ENCODE measurements at places on chromosomes 6 and 20.

DNA sequence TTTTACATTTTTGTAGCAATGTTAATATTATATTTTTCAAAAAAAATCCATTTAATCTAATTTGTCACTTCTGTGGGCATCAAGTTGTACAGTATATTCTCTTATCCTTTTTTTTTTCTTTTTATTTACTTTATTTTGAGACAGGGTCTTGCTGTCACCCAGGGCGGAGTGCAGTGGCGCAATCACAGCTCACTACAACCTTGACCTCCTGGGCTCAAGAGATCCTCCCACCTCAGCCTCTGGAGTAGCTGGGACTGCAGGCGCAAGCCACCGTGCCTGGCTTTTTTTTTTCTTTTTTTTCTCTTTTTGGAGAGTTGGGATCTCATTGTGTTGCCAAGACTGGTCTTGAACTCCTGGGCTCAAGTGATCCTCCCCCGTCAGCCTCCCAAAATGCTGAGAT, 14.4 kb upstream of the BEND6 start:
- DNase-seq = no peak

- no peak for DNase-seq
Measured at GRCh38 chr6:20110478-20110877, 101.8 kb downstream of the MBOAT1 start.

GRCh38 chr20:48292806-48293205, 507.5 kb upstream of the SULF2 start:
- DNase-seq = peak; percentile 15

GRCh38 chr6:37547564-37548061, 47.9 kb upstream of the CCDC167 start:
- peak; percentile 78 for DNase-seq

DNA sequence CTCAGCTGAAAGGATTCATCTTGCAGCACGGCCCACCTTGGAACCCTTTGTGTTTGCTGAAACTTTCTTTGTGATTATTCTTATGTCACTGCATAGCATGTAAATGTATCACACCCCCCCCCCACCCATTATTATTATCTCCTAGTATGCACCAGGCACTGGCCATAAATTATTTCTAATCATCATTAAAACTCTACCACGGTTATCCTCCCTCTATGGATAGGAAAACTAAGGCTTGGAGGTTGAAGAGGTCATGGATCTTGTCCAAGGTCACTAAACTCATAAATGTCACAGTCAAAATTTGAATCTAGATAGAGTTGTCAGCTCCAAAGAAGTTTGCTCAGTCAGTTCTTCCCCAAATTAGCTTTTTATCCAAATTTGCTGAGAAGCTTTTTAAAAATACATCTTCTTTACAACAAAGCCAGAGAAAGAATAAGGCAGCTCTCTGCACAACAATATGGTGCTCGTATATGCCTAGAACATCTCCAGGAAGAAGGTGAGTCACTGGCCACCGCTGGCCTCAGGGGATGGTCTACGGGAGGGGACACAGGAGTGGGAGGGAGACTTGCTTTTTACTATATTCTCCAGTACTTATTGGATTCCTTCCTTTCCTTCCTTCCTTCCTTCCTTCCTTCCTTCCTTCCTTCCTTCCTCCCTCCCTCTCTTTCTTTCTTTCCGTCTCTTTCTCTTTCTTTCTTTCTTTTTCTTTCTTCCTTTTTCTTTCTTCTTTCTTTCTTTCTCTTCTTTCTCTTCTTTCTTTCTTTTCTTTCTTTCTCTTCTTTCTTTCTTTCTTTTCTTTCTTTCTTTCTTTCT, 134.5 kb downstream of the VEGFA start:
- no peak for DNase-seq

DNA sequence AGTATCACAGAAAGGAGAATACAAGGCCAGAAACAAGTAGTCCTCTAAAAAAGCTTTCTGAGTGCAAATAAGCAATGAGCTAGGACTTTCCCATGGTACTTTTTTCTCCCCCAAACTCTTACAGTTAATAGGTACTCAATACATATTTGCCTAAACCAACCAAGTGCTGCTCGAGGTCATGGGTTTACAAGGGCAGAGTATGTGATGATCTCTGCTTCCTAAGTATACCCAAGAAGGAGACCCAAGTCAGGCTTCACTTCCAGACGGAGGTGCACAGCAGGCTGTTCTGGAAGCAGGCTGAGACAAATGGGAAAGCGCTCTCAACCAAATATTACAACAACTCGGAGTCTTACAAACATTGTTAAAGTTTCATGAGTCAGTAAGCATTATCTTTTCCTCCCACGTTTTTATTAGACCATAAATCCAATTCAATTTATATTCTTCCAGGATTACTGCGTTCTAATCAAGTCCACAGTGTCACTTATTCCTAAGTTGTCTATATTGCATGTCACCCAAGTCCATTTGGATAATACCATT, 8.1 kb downstream of the FYN start:
- no peak for DNase-seq

- DNase-seq = peak; percentile 17
Measured at GRCh38 chr6:66896415-66896814, 1189.4 kb upstream of the EYS start.

DNA sequence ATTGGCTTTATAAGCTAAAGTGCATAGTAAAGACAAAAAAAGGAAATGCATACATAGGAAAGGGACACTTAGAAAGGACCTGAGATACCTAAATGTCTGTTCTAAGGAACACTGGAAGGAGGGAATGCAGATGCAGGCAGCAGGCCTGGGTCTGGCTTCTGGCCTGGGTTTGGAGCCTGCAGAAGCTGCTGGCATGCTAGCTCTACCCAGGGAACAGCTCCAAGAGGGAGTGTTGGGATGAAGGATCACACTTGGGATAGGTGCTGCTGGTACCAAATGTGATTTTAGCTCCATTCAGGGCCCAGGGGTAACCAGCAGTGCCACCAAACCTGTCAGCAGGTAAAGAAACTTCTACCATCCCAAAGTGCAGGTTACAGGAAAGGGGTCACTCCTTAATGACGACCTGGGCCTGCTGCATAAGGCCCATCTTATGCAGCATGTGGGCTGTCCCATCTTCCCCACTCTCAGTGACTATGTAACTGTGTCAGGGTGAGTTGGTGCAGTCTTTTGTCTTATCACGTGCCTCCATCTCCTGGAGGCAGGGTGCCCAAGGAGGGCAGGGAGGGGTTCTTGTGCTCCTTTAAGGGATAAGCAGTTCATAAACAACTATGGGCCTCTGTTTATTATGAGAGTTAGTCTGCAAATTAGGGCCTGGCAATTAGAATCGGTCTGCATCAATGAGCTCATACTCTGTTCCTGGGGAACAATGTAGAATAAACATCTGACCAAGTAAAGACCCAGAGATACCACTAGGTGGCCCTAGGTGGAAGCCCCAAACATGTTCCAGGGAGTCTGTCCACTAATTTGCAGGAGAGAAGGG, 26.9 kb downstream of the DDX27 start:
- peak; percentile 43 for DNase-seq

DNA sequence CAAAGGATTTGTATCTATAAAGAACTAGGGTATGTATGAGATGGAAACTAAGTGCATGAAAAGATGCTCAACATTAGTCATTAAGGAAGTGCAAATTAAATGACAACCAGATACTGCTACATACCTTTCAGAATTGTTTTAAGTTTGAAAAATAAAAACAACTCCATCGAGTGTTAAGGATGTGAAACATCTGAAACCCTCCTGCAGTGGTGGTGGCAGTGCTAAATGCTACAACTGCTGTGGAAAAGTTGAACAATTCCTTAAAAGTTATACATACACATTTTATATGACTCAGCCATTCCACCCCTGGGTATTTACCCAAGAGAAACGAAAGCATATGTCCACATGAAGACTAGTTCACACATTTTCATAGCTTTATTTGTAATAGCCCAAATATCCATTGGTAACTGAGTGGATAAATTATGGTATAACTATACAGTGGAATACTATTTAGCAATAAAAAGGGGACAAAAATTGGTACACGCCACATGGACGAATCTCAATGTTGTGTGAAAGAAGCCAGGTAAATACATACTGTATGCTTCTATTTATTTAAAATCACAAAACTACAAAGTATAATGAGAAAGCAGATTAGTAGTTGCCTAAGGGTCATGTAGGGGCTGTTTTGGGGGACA, 10.6 kb downstream of the ARMH2 start:
- DNase-seq = peak; percentile 43

- peak; percentile 93 for DNase-seq
Measured at GRCh38 chr6:56370561-56371211, 123.3 kb upstream of the COL21A1 start.

DNA sequence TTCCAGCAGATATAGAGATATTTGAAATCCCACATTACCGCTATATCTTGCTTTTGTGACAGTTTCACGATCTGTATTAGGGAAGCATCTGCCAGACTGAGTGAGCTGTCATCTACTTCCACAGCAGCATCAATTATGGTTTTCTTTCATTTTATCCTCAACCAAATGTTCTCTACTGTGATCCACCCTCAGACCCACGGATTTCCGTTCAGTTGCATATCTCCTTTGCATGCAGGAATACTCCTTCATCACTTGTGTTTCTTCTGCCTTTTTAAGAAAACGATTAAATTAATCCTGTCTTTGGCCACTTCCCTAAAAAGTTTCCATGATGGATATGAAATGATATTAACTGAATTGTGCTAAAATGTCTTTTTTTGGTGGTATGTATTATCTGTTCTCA, 262.1 kb upstream of the ADGRB3 start:
- DNase-seq = peak; percentile 3

DNA sequence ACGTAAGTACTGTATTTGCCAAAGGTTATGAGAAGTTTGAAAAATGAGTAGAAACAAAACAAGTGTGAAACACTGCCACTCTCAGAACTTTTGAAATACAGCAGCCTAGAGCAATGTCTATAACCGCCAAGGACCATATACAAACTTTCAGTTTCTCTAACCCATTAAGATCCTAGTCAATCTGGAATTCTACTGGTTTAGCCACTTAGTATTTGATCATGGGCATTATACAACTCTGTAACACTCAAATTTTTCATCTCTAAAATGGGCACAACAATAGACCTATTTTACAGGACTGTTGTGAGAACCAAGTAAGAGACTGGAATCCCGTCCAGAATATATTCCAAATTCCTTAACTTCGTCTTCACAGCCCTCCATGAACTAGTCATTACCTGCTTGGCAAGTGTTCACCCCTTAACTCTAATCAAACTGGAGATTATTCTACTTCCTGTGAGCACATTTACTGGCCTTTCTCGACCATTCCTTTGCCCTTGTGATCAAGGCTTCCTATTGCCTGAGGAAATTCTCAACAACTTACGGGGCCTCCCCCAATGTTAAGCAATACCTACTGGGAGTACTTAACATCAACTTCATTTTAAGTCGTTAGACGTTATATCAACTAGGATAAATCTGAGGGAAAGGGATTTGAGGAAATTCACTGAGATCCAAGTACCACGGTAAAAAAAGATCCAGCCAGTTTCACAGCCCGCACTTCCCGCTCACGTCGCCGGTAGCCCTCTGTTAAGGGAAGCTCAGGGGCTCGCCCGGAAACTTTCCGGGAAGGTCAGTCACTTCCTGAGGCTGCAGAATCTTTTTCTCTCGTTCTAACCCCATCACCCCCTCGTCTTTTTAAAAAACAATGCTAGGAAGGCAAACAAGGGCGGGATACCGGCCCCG, 1.1 kb downstream of the EIF2S2 start:
- peak; percentile 38 for DNase-seq

GRCh38 chr6:13465734-13466133, 21.7 kb downstream of the GFOD1 start:
- no peak for DNase-seq

DNA sequence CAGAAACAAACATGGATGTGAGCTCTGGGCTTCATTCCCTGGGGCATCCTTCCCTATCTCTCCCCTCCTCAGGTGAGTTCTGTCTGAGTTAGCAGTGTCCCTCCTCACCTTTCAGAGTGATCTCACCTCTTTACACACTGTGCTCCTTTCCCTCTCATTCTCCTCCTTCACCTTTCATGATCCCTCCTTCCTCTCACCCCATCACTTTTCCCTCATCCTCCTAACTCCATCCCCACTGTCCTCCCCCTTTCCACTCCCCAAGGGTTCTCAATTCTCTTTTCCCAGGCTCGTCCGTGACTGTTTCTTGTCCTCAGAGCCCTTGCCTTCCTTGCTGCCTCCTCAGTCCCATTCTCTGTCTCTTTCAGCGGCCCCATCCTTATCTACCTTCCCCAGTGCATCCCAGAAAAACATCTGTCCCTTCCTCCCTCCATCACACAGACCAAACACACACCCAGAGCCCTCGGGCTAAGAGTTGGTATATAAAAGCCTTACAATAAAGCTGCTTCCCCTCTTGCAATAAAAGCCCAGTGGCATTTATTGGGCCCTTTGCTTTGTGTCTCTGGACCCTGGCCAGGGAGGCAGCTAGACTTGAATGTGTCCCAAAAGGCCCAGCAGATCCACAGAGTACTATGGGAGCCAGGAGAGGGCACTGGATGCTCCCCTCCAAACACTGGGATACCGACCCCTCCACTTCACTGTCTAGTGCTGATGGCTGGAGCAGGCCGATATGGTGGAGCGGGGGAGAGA, 1.9 kb downstream of the RNF39 start:
- no peak for DNase-seq

- no peak for DNase-seq
Measured at GRCh38 chr6:166206066-166206465, 38.4 kb upstream of the TBXT start.

DNA sequence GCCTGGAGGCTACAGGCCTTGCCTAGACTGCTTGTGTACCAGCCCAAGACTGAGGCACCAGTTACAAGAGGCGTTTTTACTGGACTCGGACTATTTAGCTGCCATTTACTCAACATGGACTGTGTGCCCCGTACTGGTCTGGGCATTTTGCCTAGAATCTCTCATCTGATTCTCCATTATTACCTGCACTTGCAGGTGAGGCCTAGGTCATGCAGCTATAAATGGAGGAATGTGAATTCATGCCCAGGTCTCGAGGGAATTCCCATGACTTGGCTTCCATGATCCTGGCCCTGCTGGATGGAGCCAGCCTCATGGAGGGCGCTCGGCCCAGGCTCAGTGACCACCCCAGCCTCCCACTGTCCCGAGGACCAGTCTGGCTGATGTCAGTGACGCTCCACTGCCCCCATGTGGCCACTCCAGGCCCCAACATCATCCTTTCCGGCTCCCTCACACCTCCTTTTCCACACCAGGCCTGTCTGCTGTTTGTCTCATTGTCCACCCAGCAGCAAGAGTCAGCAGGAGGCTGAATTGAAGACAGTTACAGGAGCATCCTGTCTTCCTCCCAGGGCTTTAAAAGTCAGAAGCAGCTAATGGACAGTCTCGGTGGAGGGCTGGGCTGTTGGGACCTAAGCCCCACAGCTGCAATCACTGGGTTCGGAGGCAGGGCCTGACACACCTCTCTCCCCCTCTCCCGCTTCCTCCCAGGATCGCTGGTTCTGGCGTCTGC, 8.7 kb downstream of the MMP24OS start:
- DNase-seq = peak; percentile 48

All from fibroblast of skin of abdomen (primary cell).